ENCODE measurements at places on chromosomes 16 and 17.

- DNase-seq = no peak
Observed at GRCh38 chr17:81459224-81459623, 53.4 kb downstream of the ACTG1 start.

- DNase-seq = no peak
Observed at GRCh38 chr16:48075398-48075797, 80.4 kb downstream of the ABCC12 start.

DNA sequence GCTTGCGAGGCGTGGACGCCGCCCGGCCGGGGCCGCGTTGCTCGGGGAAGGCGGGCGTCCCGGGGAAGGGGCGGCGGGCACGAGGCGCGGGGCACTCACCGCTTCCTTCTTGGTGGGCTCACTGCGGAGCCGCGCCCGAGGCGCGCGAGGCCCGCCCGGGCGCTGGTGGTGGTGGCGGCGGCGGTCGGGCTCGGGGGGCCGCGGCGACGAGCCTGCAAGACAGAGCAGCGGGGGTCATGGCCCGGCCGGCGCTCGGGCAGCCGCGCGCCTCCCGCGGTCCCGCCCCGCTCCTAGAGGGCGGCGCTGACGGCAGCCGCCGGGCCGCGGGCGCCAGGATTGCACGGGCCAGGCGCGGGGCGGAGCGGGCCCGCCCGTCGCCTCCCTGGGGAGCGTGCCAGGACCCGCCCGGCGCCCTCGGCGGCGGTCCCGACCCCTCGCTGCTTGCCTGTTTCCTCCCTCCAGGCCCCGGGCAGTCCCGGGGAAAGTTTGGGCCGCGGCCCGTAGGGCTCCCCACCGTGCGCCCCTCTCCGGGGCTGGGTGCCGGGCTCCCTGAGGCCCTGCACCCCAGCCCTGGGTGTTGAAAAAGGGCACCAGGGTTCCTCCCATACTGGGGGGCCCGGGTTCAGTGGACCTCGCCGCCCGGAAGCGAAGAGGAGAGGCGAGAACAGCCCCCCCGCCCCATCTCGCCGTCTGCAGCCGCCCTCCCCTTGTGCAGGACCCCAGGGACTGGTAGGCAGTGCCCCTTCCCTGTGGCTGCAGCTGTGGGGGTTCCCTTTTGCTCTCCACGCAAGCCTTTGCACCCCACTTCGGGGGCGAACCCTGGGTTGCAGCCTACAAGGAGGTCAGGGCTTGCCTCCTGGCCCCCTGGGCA lies at the start of gene C16orf74:
Gene C16orf74, minus strand, starts transcription at position 270 of the 871 bp plus-strand sequence. CDS start 15,879 bp downstream, outside the sequence.
- no peak for DNase-seq

GRCh38 chr16:50172195-50172922 lies 19.3 kb downstream of the TENT4B start:
- no peak for DNase-seq

- DNase-seq = no peak
Observed at GRCh38 chr16:63223851-63224250, 1187.6 kb upstream of the CDH8 start.

GRCh38 chr16:38941-39892 lies 14.2 kb downstream of the POLR3K start:
- DNase-seq = no peak

GRCh38 chr17:66791347-66791746 lies 43.6 kb upstream of the CACNG5 start:
- DNase-seq = no peak

DNA sequence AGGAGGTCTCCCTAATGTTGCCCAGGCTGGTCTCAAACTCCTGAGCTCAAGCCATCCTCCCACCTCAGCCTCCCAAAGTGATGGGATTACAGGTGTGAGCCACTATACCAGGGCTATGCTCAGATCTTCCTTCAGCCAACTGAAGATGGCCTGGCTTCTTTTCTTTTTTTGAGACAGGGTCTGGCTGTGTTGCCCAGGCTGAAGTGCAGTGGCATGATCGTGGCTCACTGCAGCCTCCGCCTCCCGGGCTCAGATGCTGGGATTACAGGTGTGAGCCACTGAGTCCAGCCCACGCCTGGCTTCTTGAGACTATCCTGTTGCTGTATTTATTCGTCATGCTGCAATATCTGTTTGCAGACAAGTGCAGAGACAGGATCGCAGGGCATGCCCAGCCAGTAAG lies 4.1 kb downstream of the SLC25A19 start:
- no peak for DNase-seq

- DNase-seq = no peak
Observed at GRCh38 chr17:5355421-5356129, 63.9 kb downstream of the NUP88 start.

DNA sequence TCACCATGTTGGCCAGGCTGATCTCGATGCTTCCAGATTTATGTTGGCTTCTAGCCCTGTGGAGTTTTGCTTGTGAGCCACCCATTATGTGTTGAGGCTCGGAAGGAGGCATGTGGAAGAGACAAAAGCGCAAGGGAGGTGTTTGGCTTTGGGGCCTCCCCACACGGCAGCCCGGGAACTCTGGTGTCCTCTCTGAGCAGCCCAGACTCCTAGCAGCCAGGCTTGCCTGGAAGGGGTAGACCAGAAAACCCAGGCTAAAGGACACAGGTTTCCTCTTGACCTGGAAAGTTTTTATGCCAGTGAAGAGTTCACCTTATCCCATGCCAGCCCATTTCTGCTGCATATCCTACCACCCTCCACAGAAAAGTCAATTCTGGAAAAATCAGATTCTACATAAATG lies 21.0 kb downstream of the SDR42E2 start:
- DNase-seq = no peak

- DNase-seq = no peak
Observed at GRCh38 chr17:42198897-42199296, 4.6 kb upstream of the GHDC start.

DNA sequence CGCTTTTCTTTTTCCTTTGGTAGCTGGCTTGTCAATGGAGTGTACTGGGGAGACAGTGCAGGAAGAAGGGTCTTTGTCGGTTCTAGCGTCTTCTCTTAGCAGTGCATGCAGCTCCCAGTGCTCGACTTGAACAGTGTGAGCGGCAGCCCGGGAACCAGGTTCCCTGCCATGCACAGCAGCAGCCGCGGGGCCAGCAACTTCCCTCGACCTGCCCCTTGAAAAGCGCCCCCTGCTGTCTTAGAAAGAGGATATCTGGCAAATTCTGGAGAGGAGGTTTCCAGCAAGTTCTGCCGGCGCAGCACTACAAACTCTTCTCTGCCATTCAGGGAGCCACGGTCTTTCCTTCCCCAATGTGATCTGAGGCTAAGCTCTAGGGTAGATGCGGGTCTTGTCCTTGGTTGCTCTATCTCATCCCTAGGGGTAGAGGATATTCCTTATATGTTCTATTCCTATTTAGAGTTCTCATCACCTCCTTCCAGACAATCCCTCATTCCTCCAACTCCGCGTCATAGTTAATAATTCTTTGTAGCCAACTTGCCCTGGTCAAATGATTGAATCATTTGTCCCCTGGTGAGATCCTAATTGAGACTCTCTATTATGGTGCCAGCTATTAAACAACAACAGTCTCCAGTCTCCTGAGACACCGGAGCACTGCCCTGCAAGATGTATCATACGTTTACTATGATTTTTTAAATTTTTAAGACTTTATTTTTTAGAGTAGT lies 451.3 kb downstream of the PMP22 start:
- DNase-seq = no peak

GRCh38 chr17:1485423-1486376 lies 6.8 kb downstream of the MYO1C start:
- DNase-seq = no peak

GRCh38 chr16:84532291-84532724 lies 27.8 kb upstream of the MEAK7 start:
- peak; percentile 99 for DNase-seq

DNA sequence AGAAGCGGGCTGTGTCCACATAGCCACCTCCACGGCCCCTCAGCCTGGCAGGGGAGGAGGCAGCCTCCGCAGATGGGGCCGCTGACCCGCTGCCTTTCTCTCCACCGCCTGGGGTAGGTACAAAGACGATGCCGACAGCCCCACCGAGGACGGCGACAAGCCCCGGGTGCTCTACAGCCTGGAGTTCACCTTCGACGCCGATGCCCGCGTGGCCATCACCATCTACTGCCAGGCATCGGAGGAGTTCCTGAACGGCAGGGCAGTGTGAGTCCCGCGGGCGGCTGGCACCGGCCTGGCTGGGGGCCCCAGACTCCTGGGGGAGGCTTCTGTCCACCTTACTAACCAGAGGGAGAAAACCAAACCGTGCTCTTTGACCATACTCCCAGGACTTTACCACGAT lies 27.9 kb downstream of the MGRN1 start:
- no peak for DNase-seq

- DNase-seq = no peak
Observed at GRCh38 chr17:13775450-13775849, 173.7 kb upstream of the HS3ST3A1 start.

DNA sequence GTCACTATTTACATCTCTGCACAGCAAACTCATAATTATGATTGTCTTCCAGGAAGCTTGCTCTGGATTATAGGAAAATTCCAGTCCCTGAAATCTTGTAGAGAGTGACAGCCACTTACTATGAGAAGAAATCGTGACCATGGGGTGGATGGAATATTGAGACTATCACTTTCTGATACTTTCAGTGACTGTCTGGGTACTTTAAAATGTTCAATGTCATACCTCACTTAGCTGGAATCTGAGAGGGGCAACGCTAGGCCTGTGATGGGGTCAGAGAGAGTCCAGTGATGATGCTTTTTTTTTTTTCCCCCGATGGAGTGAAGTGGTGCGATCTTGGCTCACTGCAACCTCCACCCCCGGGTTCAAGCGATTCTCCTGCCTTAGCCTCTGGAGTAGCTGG lies 32.2 kb upstream of the RGS9 start:
- DNase-seq = no peak

GRCh38 chr16:87447323-87447722 lies 45.5 kb downstream of the ZCCHC14 start:
- DNase-seq = no peak

DNA sequence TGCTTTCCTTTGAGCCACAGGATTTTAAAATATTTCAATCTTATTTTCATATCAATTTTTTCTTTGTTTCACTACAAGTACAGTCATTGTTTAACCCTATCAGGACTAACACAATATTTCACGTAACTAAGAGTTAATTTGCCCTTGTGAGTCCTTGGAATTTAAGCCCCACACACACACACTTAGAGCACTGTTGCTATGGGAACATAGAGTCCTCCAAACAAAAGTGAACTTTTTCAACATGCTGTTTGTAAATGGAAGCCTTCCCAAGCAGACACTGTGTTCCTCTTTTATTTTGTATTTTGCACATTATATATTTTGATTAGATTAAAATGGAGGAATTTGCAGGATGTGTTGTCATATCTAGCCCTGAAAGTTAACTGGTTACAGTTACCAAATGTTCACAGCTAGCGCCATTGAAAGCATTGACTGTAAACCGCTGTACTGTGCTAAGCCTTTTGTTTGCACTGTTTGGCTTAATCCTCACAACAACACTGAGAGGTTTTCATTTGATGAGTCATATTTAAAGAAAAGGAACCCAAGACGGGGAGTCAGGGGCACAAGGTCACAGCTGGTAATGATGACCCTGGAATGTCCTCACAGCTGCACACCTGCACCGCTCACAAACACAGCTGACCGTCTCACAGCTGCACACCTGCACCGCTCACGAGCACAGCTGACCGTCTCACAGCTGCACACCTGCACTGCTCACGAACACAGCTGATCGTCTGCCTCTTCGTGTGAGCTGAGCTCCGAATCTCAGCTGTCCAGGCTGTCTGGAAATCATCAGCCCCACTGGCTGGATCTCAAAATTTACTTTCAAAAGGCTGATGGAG lies 6.3 kb downstream of the HSBP1 start:
- DNase-seq = peak; percentile 71

DNA sequence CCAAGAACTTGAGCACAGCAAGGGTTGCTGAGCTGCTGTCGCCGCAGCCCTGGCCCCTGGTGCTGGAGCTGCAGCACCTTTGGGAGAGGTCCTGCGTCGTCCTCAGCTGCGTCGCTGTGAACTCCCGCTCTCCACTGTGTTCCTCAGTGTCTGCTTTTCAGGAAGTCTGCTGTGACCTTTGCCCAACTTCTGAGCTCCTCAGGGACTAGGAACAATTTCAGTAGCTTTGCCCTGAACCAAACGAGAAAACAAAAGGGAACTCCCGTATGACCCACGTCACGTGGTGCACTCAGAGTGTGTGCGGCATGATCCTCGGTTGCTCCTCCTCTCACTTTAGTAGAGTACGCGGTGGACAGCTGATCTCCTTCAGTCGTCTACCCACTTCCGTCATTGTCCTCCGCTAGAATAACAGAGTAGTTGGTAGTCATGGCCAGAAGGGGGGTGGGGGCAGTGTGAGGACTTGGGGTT lies 44.2 kb downstream of the WDR45B start:
- DNase-seq = no peak

- no peak for DNase-seq
Observed at GRCh38 chr17:14196377-14196997, 40.2 kb downstream of the CDRT15 start.

- no peak for DNase-seq
Observed at GRCh38 chr17:41559548-41559947, 12.3 kb downstream of the KRT9 start.
